ENCODE measurements at places on chromosomes 3 and 15.

- no peak for DNase-seq
These were observed 1004.1 kb downstream of the TBL1XR1 start for GRCh38 chr3:176193032-176193730.

GRCh38 chr3:4512895-4513616, 19.9 kb downstream of the ITPR1 start:
- DNase-seq: no peak

GRCh38 chr3:189276444-189277219, 104.9 kb downstream of the TPRG1 start:
- DNase-seq: no peak

- DNase-seq: no peak
These were observed 182.0 kb upstream of the WNT5A start for GRCh38 chr3:55669133-55669532.

GRCh38 chr3:154151969-154152368, 30.8 kb downstream of the ARHGEF26 start:
- DNase-seq: no peak

GRCh38 chr15:29672923-29673809, 149.1 kb downstream of the TJP1 start:
- no peak for DNase-seq

DNA sequence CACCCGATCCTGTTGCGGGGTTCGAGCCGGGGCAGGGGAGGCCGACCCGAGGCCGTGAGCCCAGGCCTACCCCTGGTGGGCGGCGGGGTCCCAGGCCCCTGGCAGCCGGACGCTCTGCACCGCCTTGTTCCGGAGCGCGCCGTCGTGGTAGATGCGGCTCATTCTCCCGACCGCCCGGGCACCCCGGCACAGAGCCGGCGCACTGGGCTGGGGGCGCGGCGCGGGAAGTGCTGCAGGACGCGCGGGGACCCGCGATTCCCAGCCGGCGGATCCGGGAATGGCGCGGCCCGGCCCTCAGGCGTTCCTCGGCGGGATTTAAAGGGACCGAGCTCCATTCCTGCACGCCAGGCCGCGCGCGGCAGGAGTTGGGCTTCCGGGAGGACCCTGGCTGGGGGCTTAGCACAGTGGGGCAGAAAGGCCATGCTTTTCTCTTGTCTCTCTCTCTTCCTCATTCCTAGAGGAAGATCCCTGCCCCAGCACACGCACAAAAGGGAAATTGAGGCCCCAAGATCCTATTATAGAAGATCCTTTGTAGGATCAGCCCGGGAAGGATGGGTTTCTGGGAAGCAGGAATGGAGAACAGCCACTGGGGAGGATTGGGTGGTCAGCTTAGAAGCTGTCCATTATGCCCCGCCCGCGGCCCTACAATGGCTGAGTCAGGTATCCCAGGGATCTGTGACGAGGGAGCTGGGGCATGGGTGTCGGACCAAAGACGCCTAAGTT, at the start of gene ARPIN:
Gene ARPIN (minus strand): TSS at position 279 of the 723 bp plus-strand sequence. CDS start 117 bp downstream, at position 162.
- no peak for DNase-seq

GRCh38 chr3:48047841-48048464, 31.7 kb upstream of the MAP4 start:
- DNase-seq: no peak

GRCh38 chr15:75921732-75922703, 18.3 kb downstream of the FBXO22 start:
- DNase-seq: no peak

- DNase-seq: no peak
These were observed 353.0 kb downstream of the ROBO1 start for GRCh38 chr3:79414806-79415205.

DNA sequence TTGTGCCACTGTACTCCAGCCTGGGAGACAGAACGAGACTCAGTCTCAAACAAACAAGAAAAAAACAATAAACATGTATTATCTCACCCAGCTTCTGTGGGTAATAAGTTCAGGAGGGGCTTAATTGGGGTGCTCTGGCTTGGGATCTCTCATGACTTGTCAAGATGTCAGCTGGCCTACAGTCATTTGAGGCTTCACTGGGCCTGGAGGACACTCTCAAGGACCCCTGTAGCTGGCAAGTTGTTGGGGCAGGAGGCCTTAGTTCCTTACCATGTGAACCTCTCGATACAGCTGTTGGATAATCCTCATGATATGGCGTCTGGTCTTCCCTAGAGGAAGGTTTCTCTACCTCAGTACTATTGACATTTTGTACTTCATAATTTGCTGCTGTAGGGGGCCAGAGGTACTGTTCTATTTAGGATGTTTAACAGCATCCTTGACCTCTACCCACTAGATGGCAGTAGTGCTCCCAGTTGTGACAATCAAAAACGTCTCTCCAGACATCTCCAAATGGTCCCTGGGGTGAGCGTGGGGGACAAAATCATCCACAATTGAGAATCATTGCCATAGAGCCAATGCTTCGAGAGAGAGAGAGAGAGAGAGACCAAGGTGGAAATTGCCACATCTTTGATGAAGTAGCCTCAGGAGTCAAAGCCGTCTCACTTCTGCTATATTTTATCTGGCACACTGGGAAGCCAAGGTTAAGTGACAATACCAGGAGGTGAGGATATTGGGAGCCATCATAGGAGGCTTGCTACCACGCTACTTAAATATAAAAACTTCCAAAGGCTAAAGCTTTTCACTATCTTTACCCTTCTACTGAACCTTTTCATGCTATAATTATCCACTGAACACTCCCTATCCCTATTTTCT, 23.9 kb upstream of the SLTM start:
- DNase-seq: peak; percentile 35

DNA sequence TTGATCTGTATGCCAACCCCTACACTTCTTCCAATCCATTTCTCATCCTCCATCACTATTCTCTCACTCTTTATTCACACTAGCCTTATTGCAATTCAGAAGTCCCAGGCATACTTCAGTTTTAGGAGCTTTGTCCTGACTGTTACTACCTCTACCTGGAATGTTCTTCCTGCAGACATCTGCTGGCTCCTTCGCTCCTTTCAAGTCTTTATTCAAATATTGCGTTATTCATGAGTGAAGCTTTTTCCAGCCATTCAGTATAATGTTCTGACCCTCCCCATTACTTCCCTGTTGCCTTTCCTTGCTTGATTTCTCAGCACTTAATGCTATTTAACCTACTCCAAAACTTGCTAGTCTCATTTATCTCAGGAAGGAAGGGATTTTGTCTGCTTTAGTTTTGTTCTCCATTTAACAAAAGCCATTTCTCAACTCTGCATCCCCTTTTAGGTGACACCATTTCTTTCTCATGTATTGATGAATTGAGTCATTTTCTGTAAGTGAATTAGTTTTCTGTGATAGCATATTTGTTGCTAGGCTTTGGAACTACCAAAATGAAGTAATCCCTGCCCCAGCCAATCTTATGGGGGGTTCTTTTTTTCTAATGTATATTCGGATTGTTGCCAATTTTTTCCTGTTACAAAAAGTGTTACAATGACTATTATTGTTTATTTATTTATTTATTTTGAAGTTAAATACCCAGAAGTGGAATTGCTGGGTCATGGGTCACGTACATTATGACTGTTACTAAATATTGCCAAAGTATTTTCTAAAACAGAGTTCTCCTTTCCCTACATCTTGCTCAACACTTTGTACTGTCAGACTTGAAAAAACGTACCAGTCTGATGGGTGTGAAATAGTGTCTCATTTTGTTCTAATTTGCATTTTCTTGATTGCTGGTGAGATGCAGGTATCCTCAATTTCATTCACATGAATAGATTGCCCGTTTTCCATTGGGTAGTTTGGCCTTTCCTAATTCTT, 9.4 kb downstream of the ATP11B start:
- DNase-seq: no peak

DNA sequence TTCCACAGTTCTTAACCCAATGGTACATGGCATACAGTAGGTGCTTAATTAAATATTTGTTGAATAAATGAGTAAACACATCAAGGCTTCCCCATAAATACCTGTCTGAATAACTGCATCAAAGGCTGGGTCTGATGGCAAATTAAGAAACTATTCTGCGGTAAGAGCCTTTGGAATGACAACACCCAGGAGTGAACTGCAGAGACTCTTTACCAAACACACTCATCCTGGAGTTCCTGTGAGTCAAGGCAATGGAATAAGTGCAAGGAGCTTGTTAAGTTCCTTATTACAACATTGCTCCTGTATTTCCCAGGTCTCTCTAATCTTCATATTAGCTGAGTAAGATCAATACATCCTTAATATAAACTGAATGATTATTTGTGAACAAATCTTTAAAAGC, 119.9 kb upstream of the STT3B start:
- no peak for DNase-seq

DNA sequence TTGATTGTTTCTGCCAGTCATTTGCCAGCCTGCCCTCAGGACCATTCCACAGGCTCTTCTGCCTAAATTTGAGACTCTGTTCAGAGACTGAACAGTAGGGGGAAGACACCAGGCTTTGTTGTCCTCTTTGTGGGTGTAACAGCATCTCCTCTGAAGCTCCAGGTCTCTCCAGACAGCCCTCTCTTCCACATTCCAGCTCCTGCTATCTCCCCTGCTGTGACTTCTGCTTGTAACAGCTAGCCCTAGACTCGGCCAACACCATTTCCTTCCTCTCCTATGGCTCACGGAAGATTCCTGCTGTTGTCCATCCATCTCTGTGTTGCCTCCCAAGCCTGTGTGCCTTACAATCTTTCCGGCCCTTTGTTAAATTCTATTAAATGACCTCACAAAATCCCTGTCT, 40.2 kb downstream of the SUCLG2 start:
- DNase-seq: no peak

DNA sequence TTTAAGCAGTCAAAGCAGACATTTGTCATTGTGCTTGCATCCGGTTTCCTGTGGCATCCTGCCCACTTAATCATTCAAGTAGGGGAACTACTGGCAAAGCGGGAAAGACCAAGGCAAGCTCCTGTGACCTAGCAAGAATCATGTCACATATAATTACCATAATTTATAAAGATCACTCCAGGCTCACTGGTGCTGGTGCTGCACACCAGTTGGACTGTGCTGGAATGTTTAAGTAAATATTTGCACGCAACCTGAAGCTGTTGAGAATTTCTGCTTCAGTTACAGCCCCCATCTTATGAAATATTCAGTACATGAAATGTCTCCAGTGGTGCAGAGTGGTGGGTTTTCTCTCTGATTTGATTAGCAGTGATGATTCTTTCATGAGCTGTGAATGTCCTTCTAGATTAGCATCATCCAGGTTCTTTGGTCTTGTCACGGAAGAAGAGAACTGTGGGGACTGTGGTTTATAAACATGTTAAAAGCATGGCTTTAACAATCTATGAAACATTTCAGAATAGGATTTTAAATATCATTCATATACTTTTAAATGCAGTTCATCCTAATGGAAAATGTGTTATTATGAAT, 621.3 kb upstream of the EPHA6 start:
- DNase-seq: no peak

Data from stimulated activated CD4-positive, alpha-beta T cell treated with anti-CD3 and anti-CD28 coated beads, TNF-alpha, amount 100 ng/mL, for 1 hour (primary cell).